Activated CD8-positive, alpha-beta memory T cell treated with anti-CD3 and anti-CD28 coated beads, Interleukin-2, amount 50 U/mL, for 48 hours (primary cell): ENCODE measurements at places on chromosomes 2 and 18.

- no peak for DNase-seq
These were observed 48.4 kb upstream of the STAM2 start for GRCh38 chr2:152223977-152224376.

GRCh38 chr2:188430705-188431104, 139.0 kb downstream of the GULP1 start:
- DNase-seq: no peak

GRCh38 chr2:166127217-166128155, at the start of gene SCN1A:
SCN1A (minus strand) TSS chr2:166128020; CDS start chr2:166073621, 54,399 bp downstream.
- no peak for DNase-seq

DNA sequence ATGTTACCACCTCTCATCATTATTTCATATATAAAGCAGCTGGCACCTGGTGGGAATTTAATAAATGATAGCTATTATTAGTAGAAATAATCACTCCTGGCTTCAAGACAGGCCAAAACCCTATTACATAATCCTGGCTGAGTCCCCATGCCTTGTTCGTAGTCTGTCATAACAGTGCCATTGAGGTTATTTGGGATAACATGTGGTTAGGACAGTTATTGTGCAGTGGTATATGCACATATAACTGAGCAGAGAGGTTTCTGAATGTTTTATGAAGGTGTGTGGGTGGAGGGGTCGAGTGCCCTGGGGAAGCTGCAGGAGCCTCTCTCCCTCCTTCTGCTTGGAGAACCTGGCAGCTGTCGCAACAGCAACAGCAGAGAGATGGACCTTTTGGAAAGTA, 162.4 kb upstream of the NABP1 start:
- no peak for DNase-seq

DNA sequence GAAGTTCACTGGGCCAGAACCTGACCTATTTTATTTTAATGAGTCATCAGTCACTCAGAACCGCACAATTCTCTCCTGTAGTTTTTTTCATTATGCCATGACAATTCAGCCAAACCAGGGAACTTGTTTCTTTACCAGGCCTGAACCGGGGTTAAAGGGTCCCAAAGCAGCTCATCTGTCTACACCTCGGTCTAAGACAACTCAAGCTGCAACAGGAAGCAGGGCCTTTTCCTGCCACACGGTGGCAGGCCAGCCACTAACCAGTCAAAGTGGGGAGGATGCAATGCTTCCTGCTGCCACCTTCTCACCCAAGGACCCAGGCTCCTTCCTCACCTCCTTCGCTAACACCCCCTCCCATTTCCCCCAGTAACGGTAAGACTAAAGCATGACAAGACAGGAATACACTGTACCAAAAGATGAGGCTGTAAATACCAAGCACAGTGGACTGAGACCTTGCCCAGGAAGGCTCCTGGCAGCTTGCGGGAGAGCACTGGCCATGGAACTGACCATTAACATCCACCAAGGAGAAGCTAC, 56.7 kb upstream of the ACKR3 start:
- peak; percentile 76 for DNase-seq

- no peak for DNase-seq
These were observed 576.2 kb downstream of the METTL4 start for GRCh38 chr18:1995041-1995612.

DNA sequence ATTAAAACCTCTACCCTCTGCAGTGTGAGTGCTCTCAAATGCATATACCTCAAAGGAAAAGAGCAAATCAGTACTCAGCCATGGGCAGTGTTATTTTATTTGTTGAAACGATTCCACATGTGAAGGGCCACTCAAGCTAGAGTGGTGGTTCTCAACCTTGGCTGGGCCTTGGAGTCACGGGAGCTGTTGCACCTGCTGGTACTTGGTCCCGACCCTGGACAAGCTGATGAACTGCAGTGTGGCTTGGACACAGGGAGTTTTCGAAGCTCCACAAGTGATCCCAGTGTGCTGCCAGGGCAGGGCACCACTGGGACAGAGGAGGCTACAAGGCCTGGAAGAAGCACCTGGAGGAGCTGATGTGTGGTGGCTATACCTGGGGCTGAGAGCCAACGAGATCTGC, 19.7 kb downstream of the GNLY start:
- peak; percentile 41 for DNase-seq

- DNase-seq: no peak
These were observed 66.2 kb downstream of the SP3 start for GRCh38 chr2:173898996-173899395.
